ENCODE measurements at places on chromosomes 3 and 15.

- no peak for DNase-seq
Observed at GRCh38 chr3:151864423-151865101, 8.9 kb upstream of the SUCNR1 start.

DNA sequence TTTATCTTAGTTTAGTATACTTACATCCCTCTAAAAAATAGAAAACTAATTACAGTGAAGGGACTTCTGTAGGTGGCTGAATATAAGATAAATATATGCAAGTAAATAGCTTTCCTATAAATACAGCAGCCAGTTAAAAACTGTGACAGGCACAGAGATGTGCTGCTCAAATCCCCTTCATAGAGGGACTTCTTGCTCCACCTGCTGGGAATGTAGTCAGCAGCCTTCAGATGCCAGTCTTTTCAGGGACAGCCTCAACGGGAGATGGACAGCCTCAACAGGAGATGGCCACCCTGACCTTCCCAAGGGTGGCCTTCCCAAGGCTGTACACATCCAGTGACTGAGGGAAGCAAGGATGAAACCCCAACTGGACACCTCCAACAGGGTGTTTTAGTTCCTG lies 15.7 kb upstream of the PRR23E start:
- no peak for DNase-seq

DNA sequence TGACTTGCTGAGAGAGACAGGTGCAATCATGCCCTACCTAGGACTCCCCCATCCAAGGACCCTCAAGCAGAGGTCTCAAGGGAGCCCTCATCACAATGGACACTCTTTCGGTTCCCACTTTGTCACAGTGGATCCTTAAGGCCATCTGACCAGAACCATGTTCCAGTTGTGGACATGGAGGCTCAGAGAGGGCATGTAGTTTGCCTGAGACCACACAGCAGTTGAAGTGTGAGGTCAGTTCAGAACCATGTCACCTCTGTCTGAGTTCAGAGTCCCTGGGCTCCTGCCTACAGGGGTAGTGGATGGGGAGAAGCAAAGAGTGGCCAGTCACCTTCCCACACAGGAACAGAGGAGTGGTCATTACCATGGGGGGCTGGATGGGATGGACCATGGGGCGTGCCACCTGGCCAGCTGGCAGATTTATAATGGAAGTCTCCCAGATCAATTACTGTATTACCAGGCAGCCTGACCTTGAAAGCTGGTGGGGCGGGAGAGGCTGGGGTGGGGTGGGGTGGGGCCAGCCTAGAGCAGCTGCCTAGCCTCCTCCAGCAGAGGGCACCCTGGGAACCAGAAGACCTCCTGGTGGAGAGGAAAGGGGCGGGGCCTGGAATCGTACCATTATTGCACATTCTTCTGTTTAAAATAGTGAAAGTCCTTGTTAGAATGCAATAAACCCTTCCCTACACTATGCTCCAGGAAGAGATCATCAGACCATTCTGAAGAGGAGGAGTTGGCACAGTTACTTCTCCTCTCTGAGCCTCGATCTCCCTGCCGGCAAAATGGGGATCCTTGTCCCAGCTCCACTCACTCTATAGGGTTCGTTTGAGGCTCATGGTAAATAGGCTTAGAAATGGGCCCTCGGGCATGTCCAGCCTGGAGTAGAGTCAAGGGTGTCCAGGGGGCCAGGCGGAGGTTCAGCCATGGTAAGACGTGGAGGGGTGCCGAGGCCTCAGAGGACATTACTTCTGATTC lies 26.9 kb upstream of the LINGO1 start:
- no peak for DNase-seq

- DNase-seq = no peak
Observed at GRCh38 chr15:75140080-75140879, 61.4 kb upstream of the C15orf39 start.

- DNase-seq = no peak
Observed at GRCh38 chr3:106092792-106093191, 224.0 kb upstream of the CBLB start.

DNA sequence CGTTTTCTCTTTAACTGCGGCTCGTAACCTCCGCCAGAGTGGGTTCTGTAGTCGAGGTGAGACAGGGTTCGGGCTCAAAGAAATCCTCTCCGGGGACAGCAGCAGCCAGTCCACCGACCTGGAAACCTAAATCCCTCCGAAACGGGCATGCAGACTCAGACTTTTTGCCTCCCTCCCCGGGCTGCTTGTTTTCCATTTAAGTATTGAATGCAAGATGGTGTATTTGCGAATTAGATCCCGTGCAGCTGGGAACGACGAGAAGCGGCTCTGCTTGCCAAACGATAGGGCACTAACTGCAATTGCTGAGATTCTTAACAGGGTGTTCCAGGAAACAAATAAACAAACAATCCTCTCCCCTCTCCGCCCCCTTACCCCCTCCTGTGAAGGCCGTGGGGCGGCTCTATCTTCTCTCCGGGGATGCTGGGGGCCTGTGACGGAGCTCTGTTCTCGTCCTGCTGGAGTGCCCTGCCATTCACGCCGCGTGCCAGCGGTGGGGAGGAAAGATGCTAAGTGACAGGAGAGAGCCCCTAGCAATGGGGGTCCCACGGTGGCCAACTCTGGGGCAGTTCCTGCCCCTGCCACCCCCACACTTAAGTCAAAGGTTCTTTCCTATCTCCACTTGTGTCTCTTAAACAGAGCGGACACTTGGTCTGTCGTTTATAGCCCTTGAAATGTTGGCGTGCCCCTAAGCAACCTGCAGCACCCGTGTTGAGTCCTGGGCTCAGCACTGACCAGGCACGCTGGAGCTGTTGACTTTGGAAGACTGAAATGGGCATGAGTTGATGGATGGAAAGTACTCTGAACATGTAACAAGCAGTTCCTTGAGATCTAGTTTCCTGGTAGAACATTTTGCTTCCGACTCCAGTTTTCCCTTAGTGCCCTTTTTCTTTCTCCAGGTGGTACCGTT lies 1.3 kb upstream of the ETV5 start:
- peak; percentile 27 for DNase-seq

GRCh38 chr3:10522646-10523303 lies 17.4 kb upstream of the ATP2B2 start:
- DNase-seq = no peak

GRCh38 chr3:71102111-71102983 lies 481.2 kb downstream of the FOXP1 start:
- DNase-seq = no peak

- DNase-seq = no peak
Observed at GRCh38 chr3:152671446-152672319, 163.2 kb upstream of the P2RY1 start.

- DNase-seq = no peak
Observed at GRCh38 chr15:92011611-92012367, 158.3 kb downstream of the SLCO3A1 start.

GRCh38 chr15:63369781-63370180 lies 11.9 kb downstream of the CA12 start:
- no peak for DNase-seq

GRCh38 chr3:158846803-158847451 lies 45.1 kb downstream of the MFSD1 start:
- no peak for DNase-seq

- no peak for DNase-seq
Observed at GRCh38 chr15:99683000-99683670, 50.1 kb downstream of the LYSMD4 start.

GRCh38 chr3:62605413-62606068 lies 232.2 kb upstream of the FEZF2 start:
- no peak for DNase-seq

DNA sequence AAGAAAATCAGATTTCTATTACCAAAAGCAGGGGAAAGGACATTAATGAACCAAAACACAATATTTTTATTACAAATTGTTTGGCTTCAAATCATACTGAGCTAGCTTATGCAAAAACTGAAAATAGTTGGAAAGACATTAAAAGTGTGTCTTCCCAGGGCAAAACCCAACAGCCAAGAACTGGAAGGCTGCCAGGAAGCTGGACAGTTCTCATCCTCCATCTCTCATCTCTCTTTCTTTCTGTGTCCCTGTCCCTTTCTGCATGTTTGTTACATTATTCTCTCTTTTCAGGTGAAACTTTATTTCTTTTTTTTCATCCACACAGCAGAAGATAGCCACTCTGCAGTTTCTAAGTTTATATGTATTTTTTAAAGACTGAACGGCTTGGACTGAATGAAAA lies 41.1 kb upstream of the SNTN start:
- no peak for DNase-seq

- DNase-seq = no peak
Observed at GRCh38 chr3:193897288-193897687, 238.7 kb upstream of the HES1 start.

DNA sequence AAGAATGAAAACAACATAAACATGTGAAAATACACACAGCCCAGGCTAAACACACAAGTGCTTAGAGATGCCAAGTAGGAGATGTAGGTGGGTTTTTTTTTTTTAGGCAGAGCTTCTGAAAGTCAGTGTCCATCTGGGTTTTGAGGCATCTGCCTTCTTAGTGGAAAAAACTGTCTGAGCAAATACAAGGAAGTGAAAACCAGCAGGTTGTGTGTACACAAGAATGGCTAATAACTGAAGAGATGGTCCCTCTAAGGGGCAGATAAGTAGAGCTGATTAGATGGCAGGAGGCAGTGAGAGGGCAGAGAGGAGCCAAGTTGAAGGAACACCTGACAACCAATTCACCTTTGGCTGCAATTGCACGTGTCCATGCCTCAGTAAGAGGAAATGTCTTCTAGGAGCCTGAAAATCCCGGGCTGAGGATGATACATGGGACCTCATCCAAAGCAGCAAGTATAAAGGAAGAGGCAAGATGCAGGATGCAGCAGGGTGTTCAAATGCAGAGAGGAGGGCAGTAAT lies 34.9 kb downstream of the CYP19A1 start:
- no peak for DNase-seq

GRCh38 chr3:119098619-119099222 lies 47.2 kb upstream of the TEX55 start:
- DNase-seq = no peak

GRCh38 chr3:57546616-57547015 lies 2.5 kb upstream of the DNAH12 start:
- no peak for DNase-seq

DNA sequence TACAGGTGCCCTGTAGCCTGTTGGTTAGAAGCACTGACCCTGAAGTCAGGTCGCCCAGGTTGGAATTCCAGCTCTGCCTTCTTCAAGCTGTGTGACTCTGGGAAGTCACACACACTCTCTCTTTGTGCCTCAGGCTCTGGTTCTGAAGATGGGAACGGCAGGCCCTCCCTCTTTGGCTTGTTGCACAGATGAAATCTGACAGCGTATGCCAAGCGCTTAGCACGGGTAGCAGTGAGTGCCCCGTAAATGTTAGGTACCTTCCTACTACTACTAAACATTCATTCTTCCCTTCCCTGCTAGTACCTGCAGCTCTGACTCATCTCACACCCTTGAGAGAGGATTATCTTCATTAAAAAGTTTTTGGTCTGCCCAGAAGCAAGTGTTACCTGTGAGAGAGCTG lies 139.0 kb downstream of the PGPEP1L start:
- no peak for DNase-seq

DNA sequence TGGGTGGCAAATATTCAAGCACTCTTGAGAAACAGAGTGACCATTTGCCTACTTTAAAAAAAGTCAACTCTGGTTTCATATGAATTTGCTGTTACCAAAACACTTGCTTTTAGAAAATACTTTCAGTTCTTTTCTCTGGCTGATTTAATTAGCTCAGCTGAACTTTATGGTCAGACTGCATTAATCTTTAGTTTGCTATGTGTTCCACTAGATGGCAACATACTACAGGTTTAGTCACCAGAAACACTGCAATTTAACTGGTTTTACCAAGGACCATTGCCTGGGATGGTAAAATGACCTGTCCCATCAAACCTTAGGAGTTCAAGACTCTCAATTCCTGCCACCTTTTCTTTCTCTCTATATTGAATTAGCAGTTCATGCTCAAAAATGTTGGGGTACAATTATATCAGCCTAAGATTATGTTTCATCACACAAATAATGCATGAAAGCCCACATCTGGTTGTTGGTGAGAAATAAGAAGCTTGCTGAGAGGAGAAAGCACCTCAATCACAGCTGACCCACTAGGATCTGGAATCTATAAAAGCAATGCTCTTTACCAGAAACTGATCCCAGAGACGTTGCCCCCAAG lies 14.2 kb downstream of the EIF4E3 start:
- DNase-seq = no peak

DNA sequence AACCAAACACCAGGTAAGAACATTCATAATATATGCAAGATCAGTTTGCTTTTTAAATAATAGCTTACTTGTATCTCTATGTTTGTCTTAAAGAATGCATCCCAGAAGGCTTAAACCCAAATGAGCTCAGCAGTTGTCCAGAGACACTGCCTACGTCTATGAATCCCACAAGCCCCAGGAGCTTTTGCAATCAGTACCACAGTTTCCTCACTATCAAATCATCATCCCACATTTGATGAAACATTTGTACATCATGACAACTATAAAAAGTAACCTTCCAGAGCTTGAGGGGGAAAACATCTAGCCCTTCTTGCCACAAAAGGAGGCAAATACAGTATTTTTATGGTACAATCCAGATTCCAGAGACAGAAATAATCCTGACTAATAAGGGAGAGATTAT lies 63.7 kb downstream of the ATP8B4 start:
- no peak for DNase-seq

DNA sequence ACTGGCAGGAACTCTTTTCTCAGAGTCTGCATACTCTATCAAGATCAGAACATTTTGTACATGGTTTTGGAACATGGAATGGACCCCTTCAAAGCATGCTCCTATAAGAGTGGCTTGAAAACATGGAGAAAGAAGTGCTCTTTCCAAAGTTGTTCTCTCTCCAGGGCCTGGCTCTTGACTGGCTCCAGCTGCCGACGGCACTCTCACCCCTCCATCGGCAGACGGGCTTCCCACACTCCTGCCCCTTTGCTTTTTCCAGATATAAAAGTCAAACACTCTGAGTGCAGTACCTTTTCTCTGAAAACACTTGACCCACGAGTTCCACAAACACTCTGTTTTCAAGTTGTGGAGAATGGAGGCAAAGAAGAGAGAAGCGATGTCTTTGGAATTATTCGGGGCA lies 72.5 kb upstream of the ONECUT1 start:
- DNase-seq = no peak

DNA sequence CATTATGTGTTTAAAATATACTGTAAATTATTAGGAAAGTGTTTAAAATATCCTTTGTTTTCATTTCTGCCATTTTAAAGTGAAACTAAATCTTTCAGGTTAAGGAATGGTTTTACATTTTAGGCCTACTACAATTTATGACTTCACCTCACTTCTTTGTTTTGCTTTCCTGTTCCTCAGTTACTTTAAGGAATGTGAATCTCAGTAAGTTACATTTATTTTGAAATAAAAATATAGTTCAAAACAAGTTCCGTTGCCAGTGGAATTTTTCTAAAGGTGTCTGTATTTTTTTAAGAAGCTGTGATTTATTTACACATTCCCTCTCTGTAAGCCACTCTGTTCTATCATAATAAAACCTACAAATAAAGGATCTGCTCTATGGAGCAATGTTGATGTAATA lies 630.9 kb upstream of the AGTR1 start:
- DNase-seq = no peak

DNA sequence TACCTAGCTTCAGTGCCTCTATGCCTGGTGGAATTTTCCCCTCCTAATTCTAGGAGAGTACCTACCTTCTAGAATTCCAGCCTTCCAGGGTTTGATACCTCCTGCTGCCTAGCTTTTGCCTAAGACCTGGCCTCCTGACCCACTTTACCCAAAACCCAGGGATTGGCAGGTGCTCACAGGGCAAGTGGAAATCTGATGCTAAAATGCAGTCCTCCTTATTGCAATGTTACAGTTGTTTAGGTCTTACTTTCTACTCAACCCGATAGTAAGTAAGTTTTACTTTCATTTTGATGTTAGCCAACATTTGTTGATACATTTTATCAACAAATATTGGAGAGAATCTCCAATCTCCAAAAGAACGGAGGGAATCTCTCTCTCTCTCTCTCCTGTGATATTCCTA lies 275.9 kb downstream of the DOCK3 start:
- no peak for DNase-seq

GRCh38 chr15:75353604-75354003 lies 6.8 kb downstream of the NEIL1 start:
- DNase-seq = no peak

Measured in activated T-cell treated with anti-CD3 and anti-CD28 coated beads, Interleukin-2, amount 50 U/mL, for 1 hour (primary cell).